Left lobe of liver (tissue), 2 donors: ENCODE measurements at places on chromosomes 2 and 18. TPM values are rescaled to one million over a fixed set of nuclear protein-coding genes. Genes with fewer than 3 reads are reported as not detected.

GRCh38 chr2:121293450-121294325 lies 8.7 kb upstream of the TFCP2L1 start:
- no peak for DNase-seq

DNA sequence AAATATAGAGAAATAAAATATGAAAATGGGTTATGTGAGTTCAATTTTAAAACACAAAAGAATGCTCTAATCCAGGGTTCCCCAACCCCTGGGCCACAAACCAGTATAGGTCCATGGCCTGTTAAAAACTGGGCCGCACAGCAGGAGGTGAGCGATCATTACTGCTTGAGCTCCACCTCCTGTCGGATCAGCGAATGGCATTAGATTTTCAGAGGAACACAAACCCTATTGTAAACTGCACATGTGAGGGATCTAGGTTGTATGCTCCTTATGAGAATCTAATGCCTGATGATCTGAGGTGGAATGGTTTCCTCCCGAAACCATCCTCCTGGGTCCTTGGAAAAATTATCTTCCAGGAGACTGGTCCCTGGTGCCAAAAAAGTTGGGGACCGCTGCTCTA lies 34.7 kb downstream of the TTR start:
- DNase-seq, result peak; percentile 55

- no peak for DNase-seq
Observed at GRCh38 chr2:23524261-23524706, 139.3 kb downstream of the KLHL29 start.

- DNase-seq, result no peak
Observed at GRCh38 chr2:3312576-3313345, 64.9 kb downstream of the EIPR1 start.

DNA sequence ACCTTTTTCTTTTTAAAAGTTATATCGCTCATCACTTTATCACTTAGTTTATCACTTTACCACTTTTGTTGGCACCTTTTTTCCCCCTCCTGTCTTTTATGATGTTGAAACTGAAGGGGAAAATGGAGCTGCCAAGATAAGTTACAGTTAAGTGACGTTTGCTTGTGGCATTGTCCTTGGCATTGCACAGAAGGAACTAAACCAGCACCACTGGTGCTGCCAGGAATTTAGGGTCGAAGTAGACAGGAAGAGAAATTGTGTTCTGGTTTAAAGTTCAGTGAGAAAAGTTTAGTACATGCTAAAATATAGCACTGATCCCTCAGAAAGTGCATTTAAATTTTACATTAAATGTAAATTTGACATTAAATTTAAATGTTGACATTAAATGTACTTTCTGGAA lies 49.9 kb downstream of the MYO1B start:
- no peak for DNase-seq

DNA sequence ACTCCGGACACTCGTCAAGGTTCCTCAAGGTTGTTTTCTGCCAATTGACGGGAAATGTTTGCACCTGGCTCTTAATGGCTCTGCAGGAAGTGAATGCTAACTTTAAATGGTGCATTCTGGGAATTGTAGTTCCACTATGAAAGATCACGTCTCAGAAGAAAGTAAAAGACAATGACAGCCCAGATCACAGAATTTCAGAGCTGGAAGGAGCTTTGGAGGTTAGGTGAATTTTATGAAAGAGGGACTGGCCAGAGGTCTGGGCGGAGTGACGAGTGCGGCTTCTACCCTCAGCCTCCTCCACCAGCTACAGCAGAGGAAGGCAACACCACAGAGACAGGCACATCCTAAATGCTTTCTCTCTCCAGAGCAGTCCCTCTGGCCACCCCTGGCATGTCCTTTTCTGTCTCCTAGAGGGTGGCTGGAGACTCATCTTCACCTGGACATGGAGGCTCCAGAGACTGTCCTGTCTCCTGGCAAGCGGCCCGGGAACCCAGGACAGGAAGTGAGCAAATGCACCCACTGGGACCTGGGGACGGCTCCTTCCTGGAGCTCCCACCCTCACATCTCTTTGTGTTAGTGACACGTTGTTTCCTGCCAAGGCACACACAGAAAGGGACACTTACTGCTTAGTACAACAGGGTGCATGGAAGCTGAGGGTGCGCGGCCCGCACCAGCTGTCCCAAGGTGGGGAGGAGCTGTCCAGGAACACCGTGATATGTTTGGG lies 19.4 kb downstream of the THAP4 start:
- no peak for DNase-seq

DNA sequence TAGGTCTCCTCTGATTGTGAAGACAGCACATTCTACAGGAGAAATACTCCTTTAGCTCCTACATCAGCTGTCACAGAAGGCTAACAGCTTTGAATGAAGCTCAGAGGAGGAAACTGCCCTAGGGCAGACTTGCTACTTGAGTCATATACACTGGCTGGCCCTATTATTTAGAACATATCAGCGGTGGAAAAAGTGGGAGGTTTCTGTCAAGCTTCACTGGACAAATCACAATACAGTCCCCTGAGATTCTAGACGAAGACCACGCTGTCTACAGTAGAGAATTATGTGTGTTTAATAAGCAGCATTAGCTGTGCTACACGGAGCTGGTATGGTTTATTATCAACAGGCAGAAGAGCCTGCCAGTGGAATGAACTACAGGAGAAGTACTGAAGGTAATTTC lies 230.9 kb upstream of the FSIP2 start:
- DNase-seq, result no peak

DNA sequence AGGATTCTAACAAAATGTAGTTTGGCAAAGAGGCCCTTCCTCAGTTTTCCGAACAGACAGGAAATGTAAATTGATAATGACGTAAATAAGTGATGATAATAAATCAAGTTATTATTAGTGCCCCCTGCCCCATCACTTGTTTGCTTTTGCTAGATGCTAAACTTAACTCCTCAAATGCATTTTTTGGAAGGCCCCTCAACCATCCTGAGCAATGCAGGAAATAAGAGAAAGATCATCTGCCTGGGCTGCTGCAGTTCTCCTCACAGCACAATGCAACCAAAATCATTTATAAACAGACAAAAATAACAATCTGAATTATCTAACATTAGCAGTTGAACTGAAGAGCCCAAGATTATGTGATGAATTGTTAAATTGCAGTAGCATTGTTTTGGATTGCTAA lies 62.6 kb upstream of the PSMD14 start:
- no peak for DNase-seq

GRCh38 chr2:240233885-240234502 lies 93.5 kb upstream of the OTOS start:
- peak; percentile 70 for DNase-seq

DNA sequence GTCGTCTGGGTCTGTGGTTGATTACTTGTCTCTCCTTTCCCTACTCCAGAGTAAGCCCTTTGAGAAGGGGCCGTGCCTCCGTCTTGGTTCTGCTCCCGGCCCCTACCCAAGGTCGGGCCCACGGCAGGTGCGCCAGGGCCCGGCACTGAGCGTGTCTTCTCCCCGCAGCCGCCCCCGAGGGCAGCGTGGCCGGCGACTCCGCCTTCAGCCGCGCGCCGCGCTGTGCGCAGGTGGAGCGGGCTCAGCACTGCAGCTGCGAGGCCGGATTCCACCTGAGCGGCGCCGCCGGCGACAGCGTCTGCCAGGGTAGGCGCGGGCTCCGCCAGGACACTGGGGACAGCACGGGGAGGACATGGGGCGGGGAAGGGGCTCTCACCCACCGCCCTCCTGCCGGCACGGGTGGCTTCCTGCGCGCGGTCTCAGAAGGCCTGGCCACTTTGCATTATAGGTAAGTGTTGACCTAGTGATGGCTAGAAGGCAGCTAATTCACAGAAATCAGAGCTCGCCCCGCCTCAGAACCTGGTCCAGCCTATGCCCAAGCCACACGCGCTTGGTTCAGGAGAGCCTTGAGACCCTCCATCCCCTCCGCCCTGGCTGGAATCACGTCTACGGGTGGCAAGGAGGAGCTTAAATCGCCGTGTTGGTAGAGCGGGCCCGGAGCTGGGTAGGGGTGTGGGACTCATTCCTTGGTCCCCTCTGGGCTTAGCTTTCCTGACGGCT lies 43.5 kb downstream of the FBLN7 start:
- no peak for DNase-seq

- no peak for DNase-seq
Observed at GRCh38 chr18:8215741-8216140, 393.5 kb upstream of the RAB12 start.

DNA sequence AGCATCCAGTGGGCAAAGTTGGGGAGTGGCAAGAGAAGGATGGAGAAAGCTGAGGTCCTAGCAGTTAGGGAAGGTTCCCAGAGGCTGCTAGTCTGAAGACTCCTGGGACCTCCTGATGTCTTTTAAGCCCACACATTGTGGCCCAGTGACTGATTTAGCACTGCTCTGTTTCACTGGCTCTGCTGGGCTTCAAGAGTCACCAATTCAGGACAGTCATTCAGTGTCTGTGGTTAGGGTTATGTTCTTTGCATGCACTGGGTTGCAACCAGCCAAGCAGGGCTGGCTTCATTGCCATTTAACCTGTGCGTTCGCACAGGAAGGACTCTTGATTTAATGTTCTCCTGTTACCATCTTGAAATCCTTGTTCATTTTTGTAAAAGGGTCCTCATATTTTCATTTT lies 199.2 kb downstream of the ICOS start:
- no peak for DNase-seq

DNA sequence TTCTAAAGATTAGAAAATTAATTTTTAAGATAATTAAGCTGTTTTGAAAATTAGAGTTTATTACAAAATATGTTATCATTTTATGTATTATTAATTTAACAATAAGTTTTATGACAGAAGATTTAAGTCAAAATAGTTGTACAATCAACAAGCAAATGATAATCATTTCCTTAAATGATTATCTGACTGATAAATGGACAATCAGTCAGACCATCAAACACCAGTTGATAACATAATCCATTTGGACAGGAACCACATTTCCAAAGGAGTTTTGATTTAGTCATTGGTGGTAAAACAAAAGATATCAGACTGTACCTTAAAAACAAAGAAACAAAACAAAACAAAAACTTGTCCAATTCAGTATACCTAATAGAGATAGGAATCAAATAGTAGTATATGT lies 1.9 kb downstream of the TFPI start:
- DNase-seq, result no peak

- DNase-seq, result no peak
Observed at GRCh38 chr18:54679318-54680149, 88.5 kb downstream of the DYNAP start.

GRCh38 chr2:119240311-119241204 lies 16.9 kb downstream of the STEAP3 start:
- peak; percentile 85 for DNase-seq

- no peak for DNase-seq
Observed at GRCh38 chr2:143581134-143581533, 451.9 kb downstream of the ARHGAP15 start.

- DNase-seq, result no peak
Observed at GRCh38 chr2:33250417-33251029, 225.9 kb upstream of the RASGRP3 start.

GRCh38 chr2:233098618-233099017 lies 38.5 kb downstream of the INPP5D start:
- no peak for DNase-seq

- DNase-seq, result no peak
Observed at GRCh38 chr2:56047136-56047535, 123.6 kb upstream of the EFEMP1 start.

- peak; percentile 41 for DNase-seq
Observed at GRCh38 chr2:239778042-239778851, 246.9 kb downstream of the NDUFA10 start.

DNA sequence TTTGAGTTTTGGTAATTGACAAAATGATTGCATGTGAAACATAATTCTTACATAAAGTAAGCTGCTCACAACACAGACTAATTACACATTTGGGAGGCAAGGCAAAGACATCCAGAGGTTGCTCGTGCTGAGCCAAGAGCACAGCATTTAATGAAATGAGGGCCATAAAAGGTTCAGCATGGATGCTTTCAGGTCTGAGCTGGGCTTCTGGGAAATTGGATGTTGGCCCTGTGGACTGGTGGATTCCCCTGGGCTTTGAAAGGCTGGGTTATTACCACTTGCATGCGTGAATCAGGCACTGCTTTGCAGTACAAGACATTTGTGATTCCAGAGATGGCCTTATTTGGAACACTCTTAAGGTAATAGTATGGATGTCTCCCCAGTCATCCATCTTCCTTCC lies 533.5 kb upstream of the NRP2 start:
- DNase-seq, result no peak

GRCh38 chr2:237885111-237885930 lies 25.9 kb downstream of the RAMP1 start:
- DNase-seq, result no peak

DNA sequence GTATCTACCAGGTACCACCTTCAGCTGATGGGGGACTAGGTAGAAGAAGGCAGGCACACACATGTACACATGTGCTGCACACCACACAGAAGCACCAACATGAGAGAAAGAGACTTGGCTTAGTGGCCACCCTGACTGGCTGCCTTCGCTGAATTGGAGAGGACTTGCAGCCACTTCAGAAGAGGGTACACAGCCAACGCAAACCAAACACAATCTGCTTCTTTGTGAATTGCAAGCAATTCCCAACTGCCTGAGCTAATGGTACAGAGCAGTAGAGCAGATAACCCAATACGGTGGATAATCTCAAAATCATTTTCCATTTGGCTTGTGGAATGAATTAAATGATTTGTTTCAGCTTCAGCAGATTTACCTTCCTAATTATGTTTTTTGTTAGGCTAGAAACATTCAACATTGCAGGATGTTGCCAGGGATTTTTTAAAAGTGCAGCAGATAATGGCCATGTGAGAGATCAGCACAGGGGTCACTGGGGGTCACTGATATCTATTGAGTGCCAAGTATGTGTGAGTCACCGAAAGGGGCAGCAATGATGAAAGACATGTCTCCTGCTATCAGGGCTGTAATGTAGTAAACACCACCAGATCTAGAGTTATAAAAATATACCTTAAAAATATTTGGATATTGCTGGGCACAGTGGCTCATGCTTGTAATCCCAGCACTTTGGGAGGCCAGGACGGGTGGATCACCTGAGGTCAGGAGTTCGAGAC lies 652.6 kb downstream of the BCL11A start:
- DNase-seq, result no peak

GRCh38 chr2:203973000-203973399 lies 36.4 kb downstream of the ICOS start:
- DNase-seq, result no peak

DNA sequence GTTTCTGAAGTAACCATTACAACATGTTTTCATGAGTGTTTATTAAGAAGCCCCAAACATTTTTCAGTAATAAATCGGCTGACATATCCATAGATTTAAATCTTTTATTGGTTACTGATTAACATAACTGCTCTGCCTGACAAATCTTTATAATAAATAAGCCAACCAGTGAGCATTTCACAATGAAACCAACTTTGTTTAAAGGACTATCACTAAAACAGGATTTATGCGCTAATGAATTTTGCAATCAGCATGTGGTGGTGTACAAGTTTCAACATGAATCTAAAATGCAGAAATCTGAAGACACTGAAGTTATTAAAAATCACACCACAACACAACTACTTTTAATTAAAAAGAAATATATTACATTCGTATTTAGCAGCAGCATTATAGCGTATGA lies 166.7 kb downstream of the MEIS1 start:
- DNase-seq, result no peak

Gene SLC5A7
- total RNA-seq, result not detected

Gene LIMS3
- not detected for total RNA-seq

Gene CYP1B1
- 6.1 TPM for total RNA-seq

Gene SULT1C3
- not detected for total RNA-seq

Gene TTLL4
- total RNA-seq, result 7.4 TPM

Gene UPP2
- 0.91 TPM for total RNA-seq

Gene SPP2
- 76.4 TPM for total RNA-seq

Gene IL36G
- 0.20 TPM for total RNA-seq
